ENCODE measurements at places on chromosomes 16 and 17.

- DNase-seq, result no peak
Measured at GRCh38 chr17:74015990-74016389, 187.5 kb upstream of the RPL38 start.

DNA sequence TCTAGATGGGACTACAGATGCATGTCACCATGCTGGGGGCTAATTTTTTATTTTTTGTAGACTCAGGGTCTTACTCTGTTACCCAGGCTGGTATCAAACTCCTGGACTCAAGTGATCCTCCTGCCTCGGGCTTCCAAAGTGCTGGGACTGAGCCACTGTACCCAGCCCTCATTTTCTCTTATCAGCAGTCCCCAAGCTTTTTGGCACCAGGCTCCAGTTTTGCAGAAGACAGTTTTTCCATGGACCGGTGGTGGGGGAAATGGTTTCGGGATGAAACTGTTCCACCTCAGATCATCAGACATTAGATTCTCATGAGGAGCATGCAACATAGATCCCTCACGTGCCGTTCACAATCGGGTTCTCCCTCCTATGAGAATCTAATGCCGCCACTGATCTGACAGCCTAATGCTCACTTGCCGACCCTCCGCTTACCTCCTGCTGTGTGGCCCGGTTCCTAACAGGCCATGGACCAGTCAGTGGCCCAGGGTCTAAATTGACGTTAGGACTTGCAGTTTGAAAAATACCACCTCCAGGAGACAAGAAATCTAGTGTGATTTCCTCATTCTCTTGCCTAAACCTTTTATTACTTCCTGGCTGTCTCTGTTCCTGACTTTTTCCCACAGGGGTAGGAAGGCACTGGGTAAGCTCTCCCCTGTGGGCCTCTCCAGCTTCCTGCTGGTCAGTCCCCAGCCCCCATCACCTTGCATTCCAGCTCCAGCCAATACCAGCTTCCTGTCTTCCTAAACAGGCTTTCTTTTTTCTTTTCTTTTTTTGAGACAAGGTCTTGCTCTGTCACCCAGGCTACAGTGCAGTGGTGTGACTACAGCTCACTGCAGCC is 9.3 kb upstream of the CNP start:
- peak; percentile 40 for DNase-seq

- DNase-seq, result no peak
Measured at GRCh38 chr16:46884513-46885293, 541 bp downstream of the GPT2 start.

DNA sequence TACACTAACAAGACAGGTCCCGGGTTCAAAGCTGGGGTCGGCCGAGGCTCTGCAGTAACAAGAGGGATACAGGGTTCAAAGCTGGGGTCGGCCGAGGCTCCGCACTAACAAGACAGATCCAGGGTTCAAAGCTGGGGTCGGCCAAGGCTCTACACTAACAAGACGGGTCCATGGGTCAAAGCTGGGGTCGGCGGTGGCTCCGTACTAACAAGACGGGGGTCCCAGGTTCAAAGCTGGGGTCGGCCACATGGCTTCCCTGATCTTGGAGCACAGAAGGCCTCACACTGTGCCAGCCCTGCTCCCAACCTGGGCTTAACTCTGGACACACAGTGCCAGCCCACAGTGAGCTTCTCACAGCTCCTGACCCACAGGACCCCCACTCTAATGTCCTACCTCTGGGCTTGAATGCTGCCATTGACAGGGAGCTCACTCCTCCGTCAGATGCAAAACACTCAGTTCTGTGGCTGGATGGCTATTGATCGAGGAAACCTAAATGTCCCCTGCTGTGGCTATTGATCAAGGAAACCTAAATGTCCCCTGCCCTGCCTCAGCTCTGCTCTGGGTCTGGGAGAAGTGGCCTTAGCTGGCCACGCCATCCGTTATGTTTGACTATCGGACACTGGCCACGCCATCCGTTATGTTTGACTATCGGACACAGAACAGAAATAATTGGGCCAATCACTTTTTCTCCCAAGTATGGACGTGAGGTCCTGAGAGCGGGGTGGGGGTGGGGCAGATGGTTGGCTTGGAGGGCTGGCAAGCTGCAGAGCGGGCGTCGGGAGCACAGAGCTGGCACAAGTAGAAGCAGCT is 54.6 kb upstream of the DOC2B start:
- DNase-seq, result no peak

DNA sequence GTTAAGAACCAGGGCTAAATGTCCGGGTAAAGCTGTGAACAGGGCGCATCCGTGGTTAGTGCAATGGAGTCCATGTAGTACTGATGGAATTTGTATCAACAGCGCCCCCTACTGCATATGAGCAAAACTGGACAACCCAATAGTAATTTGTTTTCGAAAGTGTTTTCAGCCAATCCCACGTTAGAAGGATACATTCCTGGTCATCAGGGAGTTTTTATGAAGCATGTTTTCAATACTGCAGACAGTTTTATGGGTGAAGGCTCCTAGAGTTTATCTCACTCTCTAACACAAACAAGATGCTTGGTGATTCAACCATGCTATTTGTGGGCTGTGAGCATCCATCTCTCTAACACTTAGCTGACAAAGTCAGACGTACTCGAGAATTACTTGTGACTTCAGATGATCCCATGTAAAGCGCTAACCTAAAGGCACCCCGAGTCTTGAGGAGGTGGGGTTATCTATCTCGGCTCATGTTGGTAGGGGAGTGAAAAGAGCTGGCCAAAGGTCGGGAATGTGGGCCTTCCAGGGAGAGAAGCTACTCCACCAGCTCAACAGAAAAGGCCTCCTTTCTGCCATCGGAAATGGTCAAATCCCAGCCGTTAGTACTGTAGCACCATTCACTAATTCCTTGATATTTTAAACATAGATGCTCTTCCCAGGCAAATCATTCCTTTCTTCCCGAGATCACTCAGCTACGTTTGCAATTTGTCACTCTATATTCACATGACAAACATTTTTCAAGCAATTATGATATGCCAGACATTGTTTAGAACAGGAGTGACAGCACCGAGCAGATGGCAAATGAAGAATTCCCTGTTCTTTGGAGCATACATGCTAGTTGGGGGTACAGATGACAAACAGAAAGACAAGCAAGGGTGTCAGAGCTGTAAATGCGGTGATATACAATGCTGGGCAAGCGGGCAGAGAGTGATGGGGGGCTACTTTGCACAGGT is 46.9 kb upstream of the HNF1B start:
- DNase-seq, result peak; percentile 10

GRCh38 chr17:3980381-3981014 is 16.3 kb upstream of the ATP2A3 start:
- no peak for DNase-seq

GRCh38 chr16:89491238-89491869 is 993 bp upstream of the ANKRD11 start:
- no peak for DNase-seq

DNA sequence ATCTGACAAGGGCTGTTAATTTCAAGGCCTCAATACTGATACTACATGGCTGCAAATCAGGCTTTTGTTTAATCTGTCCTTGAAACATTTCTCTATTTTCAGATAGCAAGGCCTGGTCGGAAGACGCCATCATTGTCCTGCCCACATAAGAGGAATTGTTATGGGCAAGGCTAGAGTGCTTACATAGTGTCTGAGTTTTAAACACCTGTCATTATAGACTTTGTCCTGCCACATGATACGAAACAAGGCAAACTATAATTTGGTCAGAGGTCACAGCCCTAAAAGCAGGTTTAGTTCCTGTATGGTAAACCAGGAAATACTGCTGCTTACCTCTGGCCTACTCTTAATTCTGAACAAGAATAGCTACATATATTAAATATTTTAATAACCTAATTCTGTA is 104.4 kb downstream of the SSH2 start:
- DNase-seq, result no peak

- DNase-seq, result no peak
Measured at GRCh38 chr16:20380782-20381181, 23.8 kb downstream of the PDILT start.

DNA sequence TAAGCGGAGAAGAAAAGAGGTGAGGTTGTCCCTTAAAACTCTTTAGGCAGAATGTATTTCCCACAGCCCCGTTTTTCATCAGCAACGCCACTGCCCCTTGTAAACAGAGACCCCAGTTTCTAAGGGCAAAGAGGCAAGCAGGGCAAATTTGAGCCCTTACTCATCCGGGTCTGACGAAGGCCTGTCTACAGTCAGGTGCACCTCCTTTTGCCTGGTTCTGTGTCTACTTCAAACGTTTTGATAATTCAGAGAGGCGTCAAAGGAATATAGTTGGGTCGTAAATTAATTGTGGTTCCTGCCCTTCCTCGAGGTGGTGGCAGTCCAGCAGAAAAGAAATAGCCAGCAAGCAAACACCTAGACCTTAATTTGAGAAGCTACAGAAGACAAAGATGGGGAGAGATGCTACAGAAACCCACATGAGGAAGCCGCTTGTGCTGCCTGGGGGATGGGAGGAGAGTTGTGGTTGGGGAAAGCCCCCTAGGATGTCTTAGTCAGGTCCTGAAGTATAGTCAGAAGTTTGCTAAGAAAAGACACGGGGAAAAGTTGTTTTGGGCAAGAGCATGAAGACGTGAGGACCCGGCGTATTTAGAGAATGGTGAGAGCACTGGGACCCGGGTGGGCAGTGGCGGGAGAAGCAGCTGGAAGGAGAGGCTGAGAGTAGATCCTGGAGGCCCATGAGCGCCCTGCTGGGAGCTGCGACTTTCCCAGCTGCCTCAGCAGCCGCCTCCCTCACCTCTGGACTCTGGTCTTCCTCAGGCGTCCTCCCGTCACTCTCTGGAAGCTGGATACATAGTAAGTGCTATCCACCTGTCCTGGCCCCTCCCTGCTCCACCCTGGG is 2.4 kb downstream of the FBRS start:
- no peak for DNase-seq

DNA sequence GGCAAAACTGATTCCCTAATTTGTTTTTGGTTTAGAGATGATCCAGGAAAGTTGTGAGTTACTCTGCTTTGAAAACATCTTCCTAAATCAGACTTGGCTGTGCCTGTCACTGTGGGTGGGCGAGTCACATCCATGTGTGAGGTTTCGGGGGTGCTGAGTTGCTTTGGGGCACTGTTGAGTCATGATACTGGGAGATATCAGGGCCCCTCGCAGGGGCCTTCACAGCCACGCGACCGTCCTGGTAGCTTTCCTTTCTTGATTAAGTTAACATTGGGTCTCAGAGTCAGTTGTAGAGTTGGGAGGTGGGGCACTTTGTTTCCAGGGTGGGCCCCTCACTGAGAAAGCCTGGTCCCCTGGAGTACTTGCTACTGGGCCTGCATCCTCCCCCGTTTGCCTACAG is 58.3 kb upstream of the LGALS9 start:
- DNase-seq, result peak; percentile 15

GRCh38 chr17:42484304-42484703 is 25.6 kb downstream of the ATP6V0A1 start:
- DNase-seq, result no peak

GRCh38 chr16:59878479-59878878 is 1144.4 kb upstream of the GOT2 start:
- no peak for DNase-seq

DNA sequence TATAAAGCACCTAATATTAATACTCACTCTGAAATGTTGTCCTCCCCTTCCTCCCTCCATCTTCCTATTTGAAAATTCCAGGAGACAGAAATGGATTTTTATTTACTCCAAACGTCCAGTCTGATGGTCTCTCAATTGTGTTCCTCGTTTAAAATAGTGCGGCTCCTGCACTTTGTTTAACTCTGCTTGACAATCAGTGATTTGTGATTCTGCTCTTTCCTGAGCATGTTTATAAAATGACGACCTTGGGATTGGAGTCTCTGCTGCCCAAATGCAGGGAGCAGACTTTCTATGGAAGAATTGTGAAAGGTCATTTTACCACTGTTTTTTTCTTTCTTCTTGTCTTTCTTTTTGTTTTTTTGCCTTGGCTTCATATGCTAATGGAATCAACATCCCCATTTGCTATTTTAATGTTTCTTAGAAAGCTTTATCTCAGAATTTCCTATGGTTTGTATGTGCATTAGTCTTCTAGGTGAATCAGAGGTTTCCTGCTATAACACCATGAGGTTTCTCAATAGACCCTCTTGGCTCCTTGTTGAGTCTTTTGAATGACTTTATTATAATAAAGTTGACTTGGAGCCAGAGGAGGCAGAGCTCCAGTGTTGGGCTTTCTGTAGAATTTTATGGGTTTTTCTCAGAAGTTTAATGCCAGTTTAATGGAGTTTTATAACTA is 376.5 kb downstream of the CDH11 start:
- no peak for DNase-seq

DNA sequence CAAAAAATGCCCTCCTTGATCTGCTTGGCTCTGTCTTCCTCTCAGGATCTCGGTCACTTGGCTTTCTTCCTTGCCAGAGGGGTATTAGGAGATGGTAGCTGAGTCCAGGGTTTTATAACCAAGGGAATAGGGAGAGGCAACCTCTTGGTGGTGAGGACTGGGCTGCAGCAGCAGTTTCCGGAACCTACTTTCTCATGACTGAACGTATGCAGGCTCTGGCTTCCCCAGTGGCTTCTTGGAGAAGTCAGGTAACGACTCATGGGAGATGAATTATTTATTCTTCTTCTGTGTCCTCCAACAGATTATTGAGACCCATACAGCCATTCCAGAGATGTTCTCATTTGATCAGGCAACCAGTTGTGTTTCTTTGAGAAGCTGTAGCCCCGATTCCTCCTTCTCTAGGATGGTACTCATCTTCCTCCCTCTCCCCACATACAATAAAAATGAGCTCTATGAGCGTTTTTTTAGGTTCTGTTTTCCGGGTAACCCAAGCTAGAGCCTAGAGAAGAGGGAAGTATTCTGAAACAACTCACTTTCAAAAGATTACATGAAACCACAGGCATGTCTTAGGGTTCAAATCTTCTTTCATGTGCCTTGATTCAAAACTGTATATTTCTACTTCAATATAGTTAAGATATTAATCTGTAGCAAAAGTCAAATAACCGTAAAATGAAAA is 22.3 kb upstream of the DHX40 start:
- DNase-seq, result no peak

DNA sequence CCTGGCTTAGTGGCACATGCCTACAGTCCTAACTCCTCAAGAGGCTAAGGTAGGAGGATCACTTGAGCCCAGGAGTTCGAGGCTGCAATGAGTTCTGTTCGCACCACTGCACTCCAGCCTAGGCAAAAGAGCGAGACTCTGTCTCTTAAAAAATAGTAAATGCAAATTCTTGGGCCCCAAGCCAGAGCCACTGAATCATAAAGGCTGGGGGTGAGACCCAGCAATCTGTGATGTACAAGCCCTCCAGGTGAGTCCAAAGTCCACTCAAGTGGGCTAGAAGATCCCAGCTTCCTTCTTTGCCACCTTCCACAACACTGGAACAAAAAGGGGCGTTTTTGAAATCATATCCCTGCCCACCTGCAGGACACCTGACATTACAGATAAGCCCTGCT is 16.9 kb downstream of the TRIM25 start:
- DNase-seq, result no peak

DNA sequence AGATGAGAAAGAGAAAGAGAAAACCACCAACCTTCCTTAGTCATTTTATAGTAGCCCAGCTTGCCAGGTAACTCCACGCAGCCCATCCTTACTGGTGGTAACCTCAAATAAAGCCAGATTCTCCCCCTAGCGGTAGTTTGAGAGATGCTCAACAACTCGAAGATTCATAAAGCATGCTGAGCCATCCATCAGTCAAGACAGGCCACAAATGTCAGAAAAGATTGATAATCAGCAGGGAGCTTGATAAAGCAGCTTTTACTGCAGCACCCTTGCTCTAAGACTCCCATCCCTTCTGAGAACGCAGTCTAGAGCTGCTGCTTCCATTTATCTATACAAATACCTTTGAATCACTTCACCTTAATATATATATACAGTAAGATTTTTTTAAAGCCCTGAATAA is 451.5 kb upstream of the HSBP1 start:
- peak; percentile 24 for DNase-seq

Data from NCI-H226 (cell line).